ENCODE measurements at places on chromosomes 3 and 15. TPM values are rescaled to one million over a fixed set of nuclear protein-coding genes. Genes with fewer than 3 reads are reported as not detected.

Gene GOLGA8G
- not detected for total RNA-seq

Gene ERC2
- total RNA-seq, result not detected

Gene TLR9
- total RNA-seq, result 0.09 TPM

Gene UROC1
- not detected for total RNA-seq

Gene GNAT1
- total RNA-seq, result not detected

Gene CPNE9
- 0.15 TPM for total RNA-seq

Gene BMF
- 1.6 TPM for total RNA-seq

Gene SLC22A13
- total RNA-seq, result not detected

Measured in A549 treated with GW870086 at 1 μM for 4 hours (cell line).